ENCODE measurements at places on chromosomes 5 and 9.

GRCh38 chr9:137275588-137276472, 1.7 kb upstream of the TOR4A start:
- no peak for DNase-seq

GRCh38 chr9:20771729-20772128, 87.7 kb downstream of the FOCAD start:
- DNase-seq: no peak

- DNase-seq: no peak
Measured at GRCh38 chr5:38263983-38264382, 5.6 kb downstream of the EGFLAM start.

DNA sequence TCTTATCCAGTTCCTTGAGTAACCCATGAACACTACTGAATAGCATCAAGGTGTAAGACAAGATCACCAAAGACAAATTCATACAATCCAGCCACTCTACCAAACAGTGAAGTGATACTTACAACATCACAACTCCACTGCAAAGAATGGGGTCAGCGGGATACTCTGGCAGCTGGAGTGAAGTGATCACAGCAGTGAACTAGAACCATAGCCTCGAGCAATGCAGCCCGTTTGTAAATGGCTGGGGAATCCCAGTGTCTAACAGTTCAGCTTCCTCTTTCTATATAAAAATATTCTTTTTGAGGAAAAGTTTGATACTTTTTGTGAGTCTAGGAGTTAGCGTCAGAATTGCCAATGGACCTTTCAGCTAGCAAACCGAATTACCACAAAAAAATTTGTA, 515.2 kb downstream of the ZNF608 start:
- DNase-seq: no peak

DNA sequence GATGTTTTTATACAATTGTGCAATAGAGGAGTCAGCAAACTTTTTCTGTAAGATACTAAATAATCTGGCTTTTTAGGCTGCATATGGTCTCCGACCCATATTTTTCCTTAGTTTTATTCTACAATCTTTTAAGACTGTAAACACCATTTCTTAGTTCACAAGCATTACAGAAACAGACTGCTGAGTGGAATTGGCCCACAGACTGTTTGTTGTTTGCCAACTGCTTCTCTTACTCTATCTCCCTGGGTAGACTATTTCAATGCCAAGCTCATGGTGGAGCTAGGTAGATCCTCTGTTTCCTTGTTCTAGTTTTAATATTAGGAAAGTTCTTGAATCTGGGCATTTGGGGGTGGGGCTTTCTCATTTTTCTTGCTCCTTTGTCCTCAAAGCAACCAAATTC, 857.6 kb downstream of the TLE1 start:
- no peak for DNase-seq

DNA sequence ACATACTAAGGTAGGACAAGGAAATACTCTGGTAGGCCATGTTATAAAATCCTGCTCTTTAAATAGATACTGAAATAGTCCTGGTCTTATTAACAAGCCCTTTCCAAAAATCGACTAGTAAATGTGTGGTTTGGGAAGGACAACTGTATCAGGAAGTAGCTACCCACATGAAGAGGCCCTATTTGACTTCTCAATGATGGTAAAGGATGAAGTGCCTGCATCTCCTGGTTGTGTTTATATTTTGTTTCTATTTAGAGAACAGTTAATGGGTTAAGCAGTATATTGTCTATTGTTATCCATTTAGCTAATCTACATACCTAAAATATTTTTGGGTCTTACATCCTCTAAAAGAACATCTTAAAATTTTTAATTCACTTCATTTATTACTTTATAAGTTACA, 12.5 kb downstream of the GDF9 start:
- DNase-seq: no peak

GRCh38 chr5:1413611-1414241, 31.5 kb downstream of the SLC6A3 start:
- no peak for DNase-seq

- DNase-seq: no peak
Measured at GRCh38 chr9:98807814-98808195, 335 bp downstream of the GALNT12 start.

DNA sequence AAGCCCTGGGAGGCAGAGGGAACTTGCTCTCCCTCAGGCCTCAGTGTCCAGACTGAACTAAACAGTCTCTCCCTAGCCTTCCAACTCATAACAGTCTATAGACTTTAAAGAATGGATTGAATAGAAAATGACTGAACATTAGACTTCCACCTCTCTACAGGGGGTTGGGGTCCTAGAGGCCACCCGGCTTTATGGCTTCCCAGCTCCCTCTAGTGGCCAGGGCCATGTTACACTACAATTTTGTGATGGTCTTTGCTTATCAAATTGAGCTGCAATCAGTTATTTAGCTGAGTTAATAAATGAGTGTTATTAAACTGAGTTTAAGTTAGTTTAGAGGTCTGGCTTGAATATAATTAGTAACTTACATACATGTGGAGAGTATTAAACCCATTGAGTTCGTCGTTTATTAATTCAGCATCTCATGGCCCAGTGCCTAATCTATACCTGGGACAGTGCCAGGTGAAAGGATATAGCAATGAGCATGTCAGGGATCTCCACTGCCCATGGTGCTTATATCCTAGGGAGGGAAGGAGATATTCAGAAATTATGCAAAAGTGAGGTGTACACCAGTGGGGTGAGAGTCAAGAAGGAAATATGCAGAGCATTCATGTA, 105.2 kb downstream of the SH3TC2 start:
- DNase-seq: peak; percentile 13

GRCh38 chr5:172854451-172854871, 20.4 kb downstream of the ERGIC1 start:
- DNase-seq: no peak

GRCh38 chr9:34179213-34180136, 632 bp downstream of the UBAP1 start:
- no peak for DNase-seq

DNA sequence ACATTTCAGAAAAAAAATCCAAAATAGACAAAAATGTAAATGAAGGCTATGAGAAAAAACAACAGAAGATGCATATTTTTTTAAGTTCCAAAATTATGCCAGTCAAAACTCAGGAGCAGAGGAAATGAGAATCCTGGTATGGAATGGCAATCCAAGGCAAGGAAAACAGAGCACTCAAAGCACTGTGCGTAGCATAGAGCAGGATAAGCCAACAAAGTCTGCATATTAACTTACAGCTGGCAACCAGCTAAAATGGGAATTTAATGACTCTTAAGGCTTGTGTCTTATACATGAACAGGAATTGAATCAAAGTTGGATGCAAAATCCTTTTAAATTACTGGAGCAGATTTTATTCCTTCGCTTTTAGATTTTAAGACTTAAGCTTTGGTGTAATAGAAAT, 203.5 kb upstream of the DAPK1 start:
- no peak for DNase-seq

GRCh38 chr5:21784487-21784886, 1068.7 kb downstream of the CDH12 start:
- no peak for DNase-seq

DNA sequence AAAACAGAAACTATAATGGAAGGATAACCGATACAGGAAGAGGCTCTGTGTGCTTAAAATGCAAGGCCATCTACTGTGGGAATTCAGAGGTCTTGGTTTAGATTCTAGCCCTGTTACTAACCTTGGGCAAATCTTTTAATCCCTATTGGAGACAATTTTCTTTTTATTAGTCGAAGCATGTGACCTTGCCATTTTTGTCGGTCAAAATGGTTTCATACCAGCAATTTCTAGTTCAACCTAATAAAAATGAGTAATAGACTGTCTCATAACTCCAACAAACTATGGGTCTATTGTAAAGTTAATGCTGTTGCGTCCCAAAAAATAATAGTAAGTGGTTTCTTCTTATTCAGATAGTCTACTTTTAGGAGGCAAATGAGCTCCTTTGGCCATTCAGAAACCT, 38.4 kb downstream of the PRR16 start:
- DNase-seq: no peak

- DNase-seq: no peak
Measured at GRCh38 chr5:761854-762710, 22.4 kb downstream of the ZDHHC11B start.

DNA sequence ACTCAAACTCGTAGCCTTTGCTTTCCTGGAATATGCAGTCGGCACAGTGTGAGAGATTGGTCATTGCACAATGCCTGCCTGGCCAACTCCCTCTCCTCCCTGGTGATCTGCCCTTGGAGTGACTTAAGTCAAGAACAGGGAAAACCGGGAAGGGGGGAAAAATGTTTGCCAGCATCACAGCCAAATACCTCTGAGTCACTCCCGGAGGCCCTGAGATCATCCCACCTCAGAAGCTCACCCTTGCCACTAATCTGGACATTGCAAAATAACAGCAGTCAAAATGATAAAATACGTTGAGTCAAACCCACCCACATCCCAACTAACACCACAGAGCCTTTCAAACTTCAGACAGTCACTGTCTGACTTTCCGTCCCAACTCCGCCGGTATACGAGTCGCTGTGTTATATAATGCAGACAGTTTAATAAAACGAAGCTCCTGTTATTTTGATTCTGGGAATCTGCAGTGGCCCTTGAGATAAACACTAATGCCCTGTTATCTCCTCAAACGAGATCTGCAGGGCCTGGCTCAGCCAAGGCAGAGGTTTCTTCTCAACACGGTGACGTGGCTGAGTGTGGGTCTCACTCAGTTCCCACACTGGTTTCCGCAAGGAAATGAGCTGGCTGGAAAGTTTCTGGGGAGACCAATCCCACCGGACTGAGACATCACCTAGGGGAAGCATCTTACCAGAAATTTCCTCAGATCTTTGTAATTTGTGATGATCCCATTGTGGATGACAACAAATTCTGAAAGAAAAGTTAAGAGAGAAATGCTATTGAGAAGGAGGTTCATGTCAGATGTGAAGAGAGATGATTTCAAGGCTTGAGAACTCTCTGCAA, 22.1 kb downstream of the GFPT2 start:
- DNase-seq: no peak

DNA sequence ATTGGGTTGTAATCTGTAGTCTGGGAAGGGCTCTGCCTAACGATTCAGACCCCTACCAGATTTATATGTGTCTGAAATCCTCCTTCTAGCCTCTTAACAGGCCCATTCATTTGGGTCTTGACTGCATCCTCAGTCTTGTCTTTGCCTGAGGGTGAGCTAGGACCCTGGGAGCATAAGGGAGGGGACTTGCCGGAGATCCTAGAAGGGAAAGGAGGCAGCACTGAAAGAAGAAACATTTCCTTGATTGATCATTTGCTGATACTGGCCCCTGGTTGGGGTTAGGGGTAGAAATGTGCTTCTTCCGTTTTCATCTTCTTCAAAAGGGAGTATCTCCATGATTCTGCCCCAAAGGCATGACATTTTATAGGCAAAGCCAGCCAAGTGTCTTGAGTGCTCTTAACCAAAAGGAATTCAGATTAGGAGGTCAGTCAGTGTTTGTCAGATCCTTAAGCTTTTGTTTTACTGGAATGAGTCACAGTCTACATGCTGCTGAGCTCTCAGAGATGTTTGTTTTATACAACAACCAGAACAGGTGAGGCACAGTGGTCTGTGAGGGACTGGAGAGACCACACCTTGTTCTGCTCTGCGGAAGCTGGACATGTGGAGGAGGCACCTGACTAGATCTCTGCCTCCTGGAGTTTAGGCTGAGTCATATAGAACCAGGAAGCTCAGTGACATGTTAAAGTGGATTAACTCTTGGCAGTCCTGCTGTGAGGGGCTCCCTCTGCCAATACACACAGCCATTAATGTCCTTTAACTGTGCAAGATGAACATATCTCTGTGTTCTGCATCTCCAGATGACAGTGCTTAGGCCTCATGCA, 37.7 kb downstream of the PCDHAC2 start:
- DNase-seq: no peak

DNA sequence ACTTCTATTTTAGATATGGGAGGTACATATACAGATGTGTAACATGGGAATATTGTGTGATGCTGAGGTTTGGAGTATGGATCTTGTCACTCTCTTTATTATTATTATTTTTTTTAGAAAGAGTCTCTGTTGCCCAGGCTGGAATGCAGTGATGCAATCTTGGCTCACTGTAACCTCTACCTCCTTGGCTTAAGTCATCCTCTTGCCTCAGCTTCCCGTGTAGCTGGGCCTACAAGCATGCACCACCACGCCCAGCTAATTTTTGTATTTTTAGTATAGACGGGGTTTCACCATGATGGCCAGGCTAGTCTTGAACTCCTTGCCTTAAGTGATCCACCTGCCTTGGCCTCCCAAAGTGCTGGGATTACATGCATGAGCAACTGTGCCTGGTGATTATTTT, 138.4 kb upstream of the SLC28A3 start:
- DNase-seq: no peak

DNA sequence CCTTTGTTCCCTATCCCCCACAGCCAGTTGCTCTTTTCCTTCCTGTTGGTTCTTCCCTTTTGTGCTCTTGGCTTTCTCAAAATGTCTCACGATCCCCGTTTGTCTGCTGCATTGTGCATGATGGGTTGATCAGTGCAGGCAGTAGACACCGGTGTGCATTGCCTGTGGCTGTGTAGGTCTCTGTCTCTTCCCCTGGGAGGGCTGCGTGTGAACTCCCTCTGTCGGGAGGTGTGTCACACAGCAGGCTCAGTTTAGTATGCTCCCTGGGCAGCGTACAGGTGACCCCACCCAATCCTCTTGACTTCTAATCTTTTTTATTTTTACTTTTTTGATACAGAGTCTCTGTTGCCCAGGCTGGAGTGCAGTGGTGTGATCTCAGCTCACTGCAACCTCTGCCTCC, 265.3 kb downstream of the FSTL4 start:
- no peak for DNase-seq

GRCh38 chr9:135068776-135069415, 18.6 kb upstream of the OLFM1 start:
- DNase-seq: no peak

- DNase-seq: no peak
Measured at GRCh38 chr9:33467526-33467925, 6.2 kb downstream of the NOL6 start.

DNA sequence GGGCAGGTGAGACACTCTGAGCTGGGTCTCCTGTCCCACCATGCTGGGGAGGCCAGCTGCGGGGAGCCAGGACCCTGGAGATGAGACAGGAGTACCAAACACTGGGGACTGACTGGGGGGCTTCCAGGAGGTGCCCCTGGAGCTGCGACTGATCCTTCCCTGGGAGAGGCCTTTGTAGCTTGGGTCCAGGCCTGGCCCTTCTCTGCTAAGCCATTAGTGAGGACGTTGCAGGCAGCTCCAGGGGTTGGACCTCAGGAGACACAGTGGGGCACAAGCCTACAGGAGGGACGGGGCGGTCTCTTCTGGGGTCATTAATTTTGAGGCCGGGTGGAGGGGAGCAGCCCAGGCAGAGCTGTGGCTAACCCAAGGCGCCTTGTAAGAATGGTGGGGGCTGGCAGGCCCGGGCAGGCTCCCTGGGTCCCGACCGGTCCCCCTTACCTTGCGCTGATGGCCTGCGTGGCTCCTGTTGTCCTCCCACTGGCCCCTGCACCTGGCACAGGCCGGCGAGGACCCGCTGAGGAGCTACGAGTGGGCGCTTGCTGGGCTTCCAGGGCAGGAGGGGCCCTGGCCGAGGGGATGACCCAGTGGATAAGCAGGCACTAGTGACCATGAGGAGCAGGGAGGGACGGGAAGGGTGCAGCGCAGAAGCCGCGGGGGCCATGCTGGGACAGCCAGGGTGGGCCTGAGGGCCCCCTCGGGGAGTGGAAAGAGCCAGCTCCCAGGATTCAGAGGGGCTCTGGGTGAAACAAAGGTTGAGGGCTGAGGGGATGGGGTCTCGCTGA, 5.1 kb downstream of the MRPS2 start:
- no peak for DNase-seq

- no peak for DNase-seq
Measured at GRCh38 chr9:126869368-126869767, 8.9 kb downstream of the ZBTB34 start.
